Aorta (tissue), 5 donors: ENCODE measurements at places on chromosomes 11 and 22. TPM values are rescaled to one million over a fixed set of nuclear protein-coding genes. Genes with fewer than 3 reads are reported as not detected.

DERL3 gene
- 1.9 TPM for total RNA-seq

- DNase-seq = no peak
Measured at GRCh38 chr11:44731685-44732430, 5.1 kb downstream of the TSPAN18 start.

GRCh38 chr11:9143721-9144120 lies 52.3 kb upstream of the SCUBE2 start:
- DNase-seq = no peak

GRCh38 chr11:19419808-19420207 lies 179.1 kb upstream of the E2F8 start:
- DNase-seq = no peak

DNA sequence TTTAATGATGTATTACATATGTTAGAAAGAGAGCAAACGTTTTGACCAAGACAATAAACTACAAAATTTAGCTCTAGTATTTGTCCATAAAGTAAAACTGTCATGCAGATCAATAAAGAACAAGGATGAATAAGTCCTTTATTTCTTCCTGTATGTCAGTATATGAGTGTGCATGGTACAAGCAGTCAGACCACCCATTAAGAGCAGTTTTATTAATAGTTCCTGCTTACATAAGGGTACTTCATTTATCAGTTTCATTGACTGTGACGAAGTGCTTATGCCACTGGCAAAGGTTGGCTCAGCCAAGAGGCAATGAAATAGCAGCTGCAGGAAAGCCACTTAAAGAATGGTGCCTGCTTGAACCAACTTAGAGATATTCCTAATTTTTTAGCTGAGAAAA lies 913.0 kb upstream of the CNTN5 start:
- DNase-seq = no peak
